ACHN (cell line): ENCODE measurements at places on chromosomes 1 and 21.
A peak's percentile ranks its signal among the peaks of the same experiment; 100 is the strongest.

GRCh38 chr1:197733324-197733723 is 42.0 kb downstream of the DENND1B start:
- DNase-seq = no peak

- peak; percentile 62 for DNase-seq
Measured at GRCh38 chr1:64474665-64475439, 4.9 kb downstream of the CACHD1 start.

DNA sequence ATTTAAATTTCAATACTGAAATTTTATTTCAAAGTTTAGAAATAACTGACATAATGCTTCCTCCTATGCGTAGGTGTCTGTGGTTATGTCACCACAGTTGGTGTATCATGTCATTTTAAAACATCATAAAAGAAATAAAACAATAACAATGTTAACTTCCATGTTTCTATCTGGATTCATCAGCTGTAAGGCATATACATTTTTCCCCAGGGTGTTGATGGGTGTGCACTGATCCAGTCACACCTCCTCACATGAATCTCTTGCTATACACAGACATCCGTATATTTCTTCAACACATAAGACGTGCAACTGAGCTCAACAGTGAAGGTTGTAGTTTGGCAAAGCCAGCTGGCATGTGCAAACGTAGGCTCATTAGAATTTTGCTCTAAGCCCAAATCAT is 6.2 kb downstream of the KCNA3 start:
- DNase-seq = no peak

DNA sequence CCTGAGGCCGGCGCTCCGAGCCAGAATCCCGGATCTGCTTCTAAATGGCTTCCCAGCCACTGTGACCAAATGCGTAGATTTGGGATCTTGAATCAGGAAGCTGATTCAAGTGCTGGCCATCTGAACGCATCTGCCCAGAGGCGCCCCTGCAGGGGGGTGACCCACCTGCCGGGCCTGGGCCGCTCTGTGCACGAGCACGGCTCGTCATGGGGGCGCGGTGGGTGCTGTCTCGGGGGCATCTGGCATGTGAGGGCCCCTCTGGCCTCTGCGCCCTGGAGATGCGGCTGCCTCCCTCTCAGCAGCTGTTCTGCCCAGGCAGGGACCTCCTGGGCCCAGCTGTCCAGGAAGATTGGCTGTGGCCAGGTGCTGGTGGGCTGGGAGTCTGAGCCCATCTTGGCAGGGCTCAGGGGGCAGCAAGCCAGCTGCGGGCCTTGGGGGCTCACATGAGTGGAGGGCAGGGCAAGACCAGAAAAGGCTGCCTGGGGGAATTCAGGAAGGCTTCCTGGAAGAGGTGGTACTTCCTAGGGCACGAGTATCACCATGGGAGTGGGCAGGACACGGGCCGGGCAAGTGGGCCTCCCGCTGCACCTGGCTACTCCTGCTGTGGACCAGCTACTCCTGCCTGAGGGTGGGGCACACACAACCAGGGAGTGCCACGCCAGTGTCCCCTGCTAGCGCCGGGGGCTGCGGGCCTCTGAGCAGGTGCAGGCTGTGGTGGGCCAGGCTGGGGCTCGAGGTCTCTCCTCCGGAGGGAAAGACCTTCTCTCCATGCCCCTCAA is 25.1 kb downstream of the PLCH2 start:
- DNase-seq = no peak

DNA sequence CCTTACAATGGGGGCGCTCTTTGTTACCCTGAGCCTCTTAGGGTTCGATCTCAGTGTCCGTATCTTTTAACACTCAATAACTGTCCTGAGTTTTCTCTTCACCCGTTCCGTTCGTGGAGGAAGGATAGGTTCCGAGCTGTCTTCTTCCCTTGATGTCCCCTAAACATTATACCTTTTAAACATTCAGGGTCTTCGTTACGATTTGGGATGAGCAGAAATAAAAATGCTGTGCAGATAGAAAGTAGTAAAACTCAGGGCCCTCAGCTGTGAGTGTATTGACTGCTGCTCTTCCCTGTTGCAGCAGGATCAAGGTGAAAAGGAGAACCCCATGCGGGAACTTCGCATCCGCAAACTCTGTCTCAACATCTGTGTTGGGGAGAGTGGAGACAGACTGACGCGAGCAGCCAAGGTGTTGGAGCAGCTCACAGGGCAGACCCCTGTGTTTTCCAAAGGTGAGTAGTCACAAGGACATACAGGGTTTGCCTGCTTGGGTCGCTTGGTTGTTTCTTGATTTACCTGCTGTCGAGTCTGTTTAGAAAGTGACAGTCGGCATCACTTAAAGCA is 784 bp downstream of the RPL11 start:
- no peak for DNase-seq

GRCh38 chr1:115906627-115907026 is 65.7 kb upstream of the NHLH2 start:
- no peak for DNase-seq

DNA sequence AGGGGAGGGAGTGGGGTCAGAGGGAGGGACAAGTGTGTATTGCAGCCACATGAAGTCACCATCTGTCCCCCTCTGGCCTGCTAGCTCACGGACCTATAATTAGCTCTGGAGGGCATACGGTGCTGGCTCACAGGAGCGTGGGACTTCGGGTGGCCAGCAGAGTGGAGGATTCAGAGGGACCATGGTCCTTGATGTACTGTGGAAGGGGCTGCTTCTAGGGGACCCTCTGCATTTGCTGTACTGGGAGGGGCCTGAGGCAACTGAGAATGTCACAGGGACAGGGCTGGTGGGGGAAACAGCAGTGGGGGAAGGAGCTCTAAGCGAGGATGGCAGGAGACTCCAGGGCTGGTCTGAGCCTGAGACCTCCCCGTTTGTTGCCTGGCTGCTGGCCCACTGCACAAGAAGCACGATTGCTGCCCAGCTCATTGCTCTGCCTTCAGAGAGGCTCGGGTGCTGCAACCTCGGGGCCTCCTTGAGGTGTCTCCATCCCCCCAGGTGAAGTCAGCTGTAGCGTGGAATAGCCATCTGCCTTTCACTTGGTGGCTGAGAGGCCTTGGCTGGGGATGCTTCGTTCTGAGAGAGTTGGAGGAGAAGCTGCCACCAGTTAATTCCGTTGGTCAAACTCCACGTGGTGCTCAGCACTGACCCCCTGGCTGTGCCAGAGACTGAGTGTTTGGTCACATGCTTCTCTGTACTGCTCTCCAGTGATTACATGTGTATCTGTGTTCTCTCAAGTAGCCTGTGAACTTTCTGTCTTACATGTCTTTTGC is 2.7 kb downstream of the PPFIA4 start:
- no peak for DNase-seq

- peak; percentile 52 for DNase-seq
Measured at GRCh38 chr1:100719490-100719889, at the start of gene VCAM1. TSS of gene VCAM1 (plus strand) at chr1:100719742. CDS start at chr1:100719861, 119 bp downstream.

- DNase-seq = no peak
Measured at GRCh38 chr1:167258858-167259257, 38.2 kb downstream of the POU2F1 start.
